NCI-H2081 treated with DMSO at 0.1 percent for 48 hours (cell line): ENCODE measurements at places on chromosomes 3 and 15.

DNA sequence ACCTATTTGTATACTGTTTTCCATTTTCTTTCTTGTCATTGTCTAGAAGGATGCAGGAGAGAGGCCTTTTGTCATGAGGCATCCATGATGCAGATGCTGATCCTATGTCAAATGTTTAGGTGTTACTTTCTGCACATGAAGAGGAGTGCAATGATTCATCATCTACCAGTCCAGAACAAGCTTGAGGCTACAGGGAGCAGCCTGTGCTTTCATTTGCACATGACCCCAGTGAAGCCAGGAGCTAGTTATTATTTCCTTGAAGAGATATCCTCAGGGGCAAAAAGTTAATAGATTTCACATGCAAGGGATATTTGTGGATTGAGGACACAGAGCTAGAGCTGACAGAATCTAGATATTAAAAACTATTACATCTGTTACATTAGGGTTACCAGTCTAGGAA is 204.4 kb upstream of the TGFBR2 start:
- no peak for DNase-seq

- no peak for DNase-seq
These were observed 177.9 kb downstream of the TLE3 start for GRCh38 chr15:69919816-69920215.

DNA sequence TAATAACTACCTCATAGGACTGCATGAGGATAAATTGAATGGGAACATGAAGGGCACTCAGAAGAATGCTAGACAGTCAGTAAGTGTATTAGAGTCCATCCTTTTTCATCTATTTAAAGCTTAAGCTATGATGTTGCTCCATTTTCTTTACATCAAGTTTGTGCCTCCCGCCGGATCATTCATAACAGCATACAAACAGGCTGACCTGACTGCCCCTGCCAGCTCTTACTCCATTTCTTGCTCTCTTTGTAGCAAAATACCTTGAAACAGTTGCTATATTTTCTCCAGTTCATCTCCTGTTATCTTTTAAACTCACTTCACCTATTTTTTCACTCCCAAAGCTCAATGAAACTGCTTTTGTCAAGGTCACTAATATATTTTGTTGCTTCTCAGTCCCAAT is 315.6 kb upstream of the ALCAM start:
- no peak for DNase-seq

GRCh38 chr15:75732177-75732808 is 19.6 kb upstream of the CSPG4 start:
- DNase-seq: no peak

DNA sequence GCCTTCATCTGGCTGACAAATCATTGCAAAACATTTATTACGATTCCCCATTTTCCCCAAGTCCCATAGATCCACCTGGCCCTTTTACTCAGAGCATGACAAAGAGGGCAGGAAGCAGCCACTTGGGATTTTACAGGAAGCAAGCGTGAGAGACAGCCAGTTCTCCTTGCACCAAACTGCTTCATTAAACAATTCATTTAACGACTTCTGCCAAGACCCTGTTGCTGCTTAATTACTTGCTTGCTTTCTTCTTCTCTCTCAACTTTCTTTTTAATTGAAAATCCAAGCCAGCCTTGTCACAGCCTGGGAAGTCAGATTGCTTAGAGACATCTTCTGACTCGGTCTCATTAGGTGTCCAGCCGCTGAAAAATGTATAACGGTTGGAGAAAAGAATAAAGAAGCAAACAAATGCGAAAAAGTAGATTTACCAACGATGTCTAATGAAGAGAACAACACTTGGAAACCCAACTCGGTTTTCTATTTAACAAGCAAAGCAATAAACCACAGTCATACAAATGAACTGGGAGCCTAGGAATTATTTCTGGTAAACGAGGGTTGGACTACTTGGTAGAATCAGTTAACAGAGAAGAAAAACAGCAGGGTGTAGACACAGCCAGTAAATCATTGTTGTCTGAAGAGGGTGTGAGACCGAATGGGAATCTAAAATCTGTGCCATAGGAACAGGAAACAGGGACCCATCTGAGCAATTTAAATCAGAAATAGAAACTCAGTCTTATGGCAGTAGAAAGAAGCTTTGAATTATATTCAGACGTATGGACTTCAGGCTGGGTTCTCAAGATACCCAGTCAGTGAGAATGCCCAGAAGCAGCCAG is 298.3 kb downstream of the LRRC3B start:
- no peak for DNase-seq

DNA sequence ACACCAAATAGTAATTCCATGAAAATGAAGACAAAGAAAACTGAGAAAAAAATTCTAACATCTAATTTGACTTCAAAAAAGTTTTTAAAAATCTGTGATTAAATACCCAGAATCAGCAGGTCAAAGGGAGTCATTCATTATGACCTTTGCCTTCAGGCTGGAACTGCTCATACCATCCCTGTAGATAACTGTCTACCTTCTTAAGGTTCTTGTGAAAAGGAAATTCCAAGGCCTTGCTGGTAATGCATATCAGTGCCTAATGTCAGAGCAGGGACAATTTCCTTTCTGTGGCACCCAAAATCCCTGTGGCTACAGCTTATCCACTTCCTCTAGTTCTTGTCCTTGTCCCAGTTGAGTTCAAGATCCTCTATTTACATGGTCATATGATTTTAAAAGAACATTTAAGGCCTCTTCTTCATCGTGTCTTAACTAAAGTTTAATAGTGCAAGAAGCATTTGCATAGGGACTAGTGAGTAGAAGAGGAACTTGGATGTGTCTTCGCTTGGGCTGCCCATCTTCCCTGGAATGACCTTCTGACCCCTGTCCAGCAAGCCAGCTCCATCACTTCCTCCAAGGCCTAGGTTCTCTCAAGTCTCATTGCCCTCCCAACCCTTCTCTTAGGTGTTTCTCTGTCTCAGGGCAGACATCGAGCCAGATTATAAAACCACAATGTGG is 8.7 kb upstream of the PLCL2 start:
- no peak for DNase-seq

GRCh38 chr3:150751781-150752263 is 11.1 kb downstream of the SIAH2 start:
- no peak for DNase-seq

DNA sequence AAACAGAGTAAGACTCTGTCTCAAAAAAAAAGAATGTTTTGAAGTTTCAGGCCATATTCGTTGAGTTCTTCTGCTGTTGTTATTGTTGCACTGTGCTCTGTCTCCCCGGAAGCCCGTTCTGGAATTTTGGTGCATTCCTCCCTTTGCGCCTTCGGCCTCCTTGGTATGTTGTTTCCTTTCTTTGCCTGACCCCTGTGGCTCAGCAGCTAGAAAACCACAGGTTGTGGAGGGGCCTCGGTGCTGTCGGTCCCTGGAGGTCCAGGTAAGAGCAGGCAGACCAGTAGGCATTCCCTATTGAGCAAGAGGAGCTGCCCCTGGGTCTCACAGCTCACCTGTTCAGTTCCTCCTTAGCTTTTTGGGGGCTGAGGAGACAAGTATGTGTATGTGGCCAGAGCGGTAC is 51.0 kb upstream of the DLG1 start:
- DNase-seq: no peak

DNA sequence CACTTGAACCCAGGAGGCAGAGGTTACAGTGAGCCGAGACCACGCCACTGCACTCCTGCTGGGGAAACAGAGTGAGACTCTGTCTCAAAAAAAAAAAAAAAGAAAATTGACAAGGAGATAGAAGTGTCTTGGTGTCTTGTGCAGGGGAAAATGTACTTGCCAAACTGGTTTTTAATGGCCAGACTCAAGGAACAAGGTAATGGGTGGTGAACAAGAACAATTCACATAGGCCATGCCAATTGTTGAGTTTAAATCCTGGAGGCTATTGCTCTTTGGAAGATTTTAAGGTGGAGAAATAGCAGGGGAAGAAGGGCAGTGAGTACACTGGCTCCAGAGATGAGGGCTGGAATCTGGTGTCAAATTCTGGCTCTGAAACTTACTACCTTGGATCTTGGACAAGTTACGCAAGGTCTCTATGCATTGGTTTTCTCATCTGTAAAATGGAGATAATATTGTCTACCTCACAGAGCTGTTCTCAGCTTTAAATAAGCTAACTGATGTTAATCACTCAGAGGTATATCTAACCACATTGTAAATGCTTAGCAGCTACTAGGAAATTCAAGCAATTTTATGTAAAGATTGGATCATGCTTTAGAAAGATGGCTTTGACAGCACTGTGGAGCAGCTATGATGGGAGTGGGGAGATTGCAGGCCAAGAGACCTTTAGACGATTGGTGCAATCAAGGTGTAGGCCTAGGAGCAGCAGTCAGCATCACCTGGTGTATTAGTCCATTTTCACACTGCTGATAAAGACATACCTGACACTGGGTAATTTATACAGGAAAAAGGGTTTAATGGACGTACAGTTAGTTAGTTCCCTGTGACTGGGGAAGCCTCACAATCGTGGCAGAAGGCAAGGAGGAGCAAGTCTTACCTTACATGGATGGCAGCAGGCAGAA is 78.3 kb downstream of the B3GALNT1 start:
- no peak for DNase-seq

DNA sequence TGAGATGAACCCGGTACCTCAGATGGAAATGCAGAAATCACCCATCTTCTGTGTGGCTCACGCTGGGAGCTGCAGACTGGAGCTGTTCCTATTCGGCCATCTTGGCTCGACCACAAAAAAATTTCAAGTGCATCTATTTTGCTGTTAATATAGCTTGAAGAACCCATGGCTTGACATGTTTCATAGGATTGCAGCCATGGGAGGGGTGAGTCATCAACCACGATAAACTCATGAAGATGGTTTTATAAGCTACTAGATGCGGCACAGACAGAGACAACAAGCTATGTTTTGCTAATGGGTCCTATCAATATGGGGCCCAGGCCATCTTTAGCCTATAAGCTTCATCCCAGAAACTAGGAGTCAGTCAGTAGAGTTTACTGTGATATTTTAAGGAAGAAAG is 100.4 kb upstream of the PHLDB2 start:
- DNase-seq: no peak

DNA sequence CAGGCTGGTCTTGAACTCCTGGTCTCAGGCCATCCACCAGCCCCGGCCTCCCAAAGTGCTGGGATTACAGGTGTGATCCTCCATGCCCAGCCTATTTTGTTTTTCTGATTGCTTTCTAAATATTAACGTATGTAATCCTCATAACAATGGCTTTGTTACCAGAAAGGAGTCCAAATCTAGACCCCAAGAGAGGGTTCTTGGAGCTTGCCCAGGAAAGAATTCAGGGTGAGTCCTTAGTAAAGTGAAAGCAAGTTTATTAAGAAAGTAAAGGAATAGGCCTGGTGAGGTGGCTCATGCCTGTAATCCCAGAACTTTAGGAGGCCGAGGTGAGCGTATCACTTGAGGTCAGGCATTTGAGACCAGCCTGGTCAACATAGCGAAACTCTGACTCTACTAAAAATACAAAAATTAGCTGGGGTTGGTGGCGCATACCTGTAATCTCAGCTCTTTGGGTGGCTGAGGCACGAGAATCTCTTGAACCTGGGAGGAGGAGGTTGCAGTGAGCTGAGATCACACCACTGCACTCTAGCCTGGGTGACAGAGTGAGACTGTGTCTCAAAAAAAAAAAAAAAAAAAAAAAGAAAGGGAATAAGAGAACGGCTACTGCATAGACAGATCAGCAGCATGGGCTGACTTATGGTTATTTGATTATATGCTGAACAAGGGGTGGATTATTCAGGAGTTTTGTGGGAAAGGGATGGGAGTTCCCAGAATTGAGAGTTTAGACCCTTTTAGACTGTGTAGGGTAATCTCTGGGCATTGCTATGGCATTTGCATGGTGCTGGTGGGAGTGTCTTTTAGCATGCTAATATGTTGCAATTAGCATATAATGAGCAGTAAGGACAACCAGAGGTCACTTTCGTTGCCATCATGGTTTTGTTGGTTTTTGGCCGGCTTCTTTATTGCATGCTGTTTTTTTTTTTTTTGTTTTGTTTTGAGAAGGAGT is 36.1 kb downstream of the TYRO3 start:
- no peak for DNase-seq

DNA sequence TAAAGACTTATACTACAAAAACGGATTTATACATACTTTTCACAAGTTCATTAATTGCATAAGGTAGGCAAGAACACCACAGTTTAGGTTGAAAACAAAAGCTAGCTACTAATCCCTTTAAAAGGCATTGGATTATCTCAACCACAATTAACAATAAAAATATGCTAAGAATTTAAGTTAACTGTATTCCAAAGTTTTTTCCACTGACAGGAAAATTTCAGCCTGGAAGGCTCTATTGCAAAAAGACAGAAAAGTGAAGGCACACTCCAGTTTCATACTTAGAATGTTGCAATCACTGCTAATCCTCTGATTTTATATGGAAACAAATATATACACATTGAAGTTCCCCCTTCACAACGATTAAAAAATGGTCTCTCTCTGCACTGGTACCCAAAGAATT is 71.5 kb downstream of the TJP1 start:
- DNase-seq: no peak

DNA sequence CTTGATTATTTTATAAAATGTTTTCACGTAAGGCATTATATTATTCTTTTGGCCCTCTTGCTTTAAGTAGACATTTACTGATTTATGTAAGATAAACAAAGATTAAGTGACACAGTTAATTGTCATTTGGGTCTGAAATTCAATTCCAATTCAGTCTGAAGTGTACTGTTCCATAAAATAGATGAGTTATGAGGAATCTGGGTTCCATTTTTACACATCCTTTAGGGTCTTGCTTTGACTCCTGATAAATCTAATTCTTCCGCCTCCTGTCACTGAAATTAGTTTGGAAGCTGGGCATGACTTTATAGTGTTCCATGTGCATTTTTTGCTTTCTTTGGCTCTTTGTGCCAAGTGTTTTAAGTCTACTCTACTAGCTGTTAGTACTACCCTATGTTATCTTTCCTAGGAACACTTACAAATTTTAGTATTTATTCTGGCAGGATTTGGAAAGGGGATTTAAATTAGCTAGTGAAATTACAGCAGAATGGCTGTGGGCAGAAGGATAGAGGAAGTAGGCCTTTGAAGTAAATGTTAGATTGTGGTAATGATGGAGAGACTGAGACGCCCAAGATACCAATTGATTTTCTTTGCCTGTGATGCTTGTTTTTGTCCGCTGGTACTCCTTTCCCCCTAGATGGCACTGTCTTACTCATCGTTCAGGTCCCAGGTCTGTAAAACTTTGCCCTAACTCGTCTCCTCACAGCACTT is 14.3 kb downstream of the ARL8B start:
- no peak for DNase-seq

GRCh38 chr15:51403072-51403878 is 61.8 kb downstream of the GLDN start:
- DNase-seq: no peak

GRCh38 chr3:96619475-96619874 is 194.9 kb upstream of the EPHA6 start:
- DNase-seq: no peak

DNA sequence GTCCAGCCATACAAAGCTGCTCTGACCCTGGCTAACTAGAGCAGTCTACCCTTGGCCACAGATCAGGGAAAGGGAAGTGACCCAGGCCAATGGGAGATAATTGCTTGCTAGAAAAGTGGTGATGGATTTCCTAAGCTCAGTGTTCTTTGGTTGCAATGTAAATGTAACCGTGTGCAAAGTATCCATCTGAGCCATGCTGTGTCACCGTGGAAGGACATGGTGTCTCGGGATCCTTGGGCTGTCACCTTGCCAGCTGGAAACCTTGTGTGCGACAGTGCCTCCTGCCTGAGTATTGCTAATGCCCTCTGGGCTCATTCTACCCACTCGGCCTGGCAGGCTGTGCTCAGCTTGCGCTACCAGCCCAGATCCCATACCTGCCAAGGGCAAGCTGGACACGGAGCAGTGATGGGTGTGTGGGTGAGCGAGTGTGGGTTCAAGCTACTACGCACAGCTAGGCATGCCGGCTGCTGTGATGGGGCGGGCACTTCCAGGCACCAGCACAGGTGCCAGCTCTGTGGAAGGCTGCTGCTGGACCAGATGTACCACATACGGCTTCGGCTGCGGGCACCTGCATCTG is 10.7 kb upstream of the SIAH2 start:
- DNase-seq: no peak
